Cerebellum (tissue), 4 donors: ENCODE measurements at places on chromosomes 4 and X. TPM values are rescaled to one million over a fixed set of nuclear protein-coding genes. Genes with fewer than 3 reads are reported as not detected.

DNA sequence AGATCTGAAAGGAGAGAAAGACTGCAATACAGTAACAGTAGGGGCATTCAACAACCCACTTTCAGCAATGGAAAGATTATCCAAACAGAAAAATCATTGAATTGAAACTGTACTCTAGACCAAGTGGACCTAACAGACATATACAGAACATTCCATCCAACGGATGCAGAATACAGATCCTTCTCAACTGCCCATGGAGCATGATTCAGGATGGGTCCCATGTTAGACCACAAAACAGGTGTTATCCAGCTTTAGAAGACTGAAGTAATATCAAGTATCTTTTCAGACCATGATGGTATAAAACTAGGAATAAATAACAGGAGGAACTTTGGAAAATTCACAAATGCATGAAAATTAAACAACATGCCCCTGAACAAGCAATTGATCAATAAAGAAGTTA lies 567.2 kb upstream of the MAGEB2 start:
- DNase-seq, result no peak

DNA sequence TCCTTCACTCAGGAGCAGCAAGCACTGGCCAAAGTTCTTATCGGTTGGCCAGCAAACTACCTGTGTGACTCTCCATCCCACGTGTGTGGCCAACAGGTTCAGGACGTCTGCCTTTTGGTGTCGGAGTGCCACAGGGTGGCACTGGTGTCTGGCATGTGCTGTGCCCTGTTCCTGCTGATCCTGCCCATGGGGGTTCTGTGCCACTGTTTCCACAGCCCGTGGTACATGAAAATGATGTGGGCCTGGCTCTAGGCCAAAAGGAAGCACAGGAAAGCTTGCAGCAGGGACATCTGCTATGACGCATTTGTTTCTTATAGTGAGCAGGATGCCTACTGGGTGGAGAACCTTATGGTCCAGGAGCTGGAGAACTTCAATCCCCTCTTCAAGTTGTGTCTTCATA lies 4.6 kb upstream of the TLR2 start:
- no peak for DNase-seq

STOX2 gene
- total RNA-seq, result 44.2 TPM

HEPH gene
- 25.8 TPM for total RNA-seq

CTAG1B gene
- not detected for total RNA-seq

SHISA3 gene
- 0.18 TPM for total RNA-seq

DNA sequence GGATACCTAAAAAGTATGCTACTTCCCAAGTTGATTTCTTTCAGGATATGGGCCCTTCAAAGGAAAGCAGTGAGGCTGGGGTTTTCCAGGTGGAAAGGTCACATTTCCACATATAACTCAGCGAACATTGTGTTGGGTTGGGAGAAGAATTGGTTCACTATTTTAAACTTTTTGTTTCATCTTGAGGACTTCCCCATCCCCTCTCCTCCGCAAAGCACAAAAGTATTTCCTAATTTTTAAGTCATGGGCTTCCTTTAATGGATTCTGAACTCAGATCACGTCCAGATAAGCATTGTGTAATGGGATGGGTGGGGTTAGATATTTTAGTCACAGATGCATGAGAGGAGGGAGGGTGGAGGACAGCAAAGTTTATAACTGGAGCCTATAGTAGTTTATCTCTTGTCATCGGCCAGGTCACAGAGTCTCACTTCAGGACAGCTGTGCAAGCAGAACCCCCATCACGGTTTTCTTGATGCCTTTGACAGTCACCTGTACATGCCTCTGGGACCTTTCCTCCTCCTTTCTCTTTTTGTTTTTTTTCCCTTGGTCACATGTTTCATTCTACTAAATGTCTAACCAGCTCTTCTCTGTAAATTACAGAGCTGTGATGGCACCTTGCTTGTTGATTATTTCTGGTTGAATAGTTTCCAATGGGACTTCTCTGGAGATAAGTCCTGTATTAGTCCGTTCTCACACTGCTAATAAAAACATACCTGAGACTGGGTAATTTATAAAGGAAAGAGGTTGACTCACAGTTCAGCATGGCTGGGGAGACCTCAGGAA lies 115.4 kb downstream of the PTTG2 start:
- DNase-seq, result no peak

DNA sequence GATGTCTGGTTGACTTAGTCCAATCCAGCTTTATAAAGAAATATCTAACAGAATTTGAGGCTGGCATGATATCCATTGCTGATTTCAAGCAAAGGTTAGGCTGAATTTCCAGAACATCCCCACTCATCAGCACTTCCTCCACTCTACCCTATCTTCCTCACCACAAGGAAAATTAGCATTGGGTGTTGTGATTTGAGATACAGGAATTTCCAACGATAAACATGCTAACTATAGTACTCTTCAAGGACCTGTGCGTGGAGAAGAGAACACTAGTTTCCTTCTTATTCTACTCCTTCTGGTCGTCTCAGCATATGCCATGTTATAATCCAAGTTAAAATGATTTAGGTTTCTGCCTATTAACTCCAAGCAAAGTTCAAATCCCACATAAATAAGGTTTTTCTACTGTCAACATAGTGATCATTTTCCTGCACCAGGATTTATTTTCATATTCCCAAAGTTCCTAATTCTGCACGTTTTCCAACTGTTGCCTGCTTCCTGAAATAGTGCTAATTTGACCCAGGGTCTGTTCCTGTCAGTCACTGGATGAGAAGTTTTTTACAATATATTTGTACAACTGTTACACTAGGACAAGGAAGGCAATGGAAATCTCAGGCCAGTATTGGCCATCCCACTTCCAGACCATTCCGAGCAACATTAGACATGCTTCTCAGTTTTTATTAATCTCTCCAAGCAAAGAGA lies 177.6 kb upstream of the EDNRA start:
- no peak for DNase-seq
